Choroid plexus epithelial cell (primary cell): ENCODE measurements at places on chromosomes 3 and 15.

GRCh38 chr3:86830566-86830965, 160.4 kb downstream of the VGLL3 start:
- peak; percentile 73 for DNase-seq

DNA sequence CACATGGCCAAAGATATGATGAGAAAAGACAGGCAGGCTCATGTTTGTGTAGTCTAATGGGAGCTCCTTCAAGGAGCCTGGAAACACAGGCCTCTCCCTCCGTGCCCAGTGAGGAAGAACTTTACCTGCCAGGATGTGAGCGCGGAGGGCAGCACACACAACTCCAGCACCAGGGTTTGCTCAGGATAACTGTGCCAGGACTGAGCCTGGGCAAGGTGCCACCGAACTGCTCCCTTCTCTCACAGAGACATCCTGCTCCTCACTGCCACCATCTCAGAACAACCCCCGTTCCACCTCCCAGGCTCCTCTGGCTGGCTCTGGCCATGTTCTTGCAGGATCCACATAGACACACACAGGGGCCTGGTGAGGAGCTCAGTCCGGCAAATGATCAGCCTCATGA, 87.4 kb downstream of the NUP210 start:
- no peak for DNase-seq

GRCh38 chr15:83733206-83733605, 79.3 kb downstream of the ADAMTSL3 start:
- peak; percentile 96 for DNase-seq

DNA sequence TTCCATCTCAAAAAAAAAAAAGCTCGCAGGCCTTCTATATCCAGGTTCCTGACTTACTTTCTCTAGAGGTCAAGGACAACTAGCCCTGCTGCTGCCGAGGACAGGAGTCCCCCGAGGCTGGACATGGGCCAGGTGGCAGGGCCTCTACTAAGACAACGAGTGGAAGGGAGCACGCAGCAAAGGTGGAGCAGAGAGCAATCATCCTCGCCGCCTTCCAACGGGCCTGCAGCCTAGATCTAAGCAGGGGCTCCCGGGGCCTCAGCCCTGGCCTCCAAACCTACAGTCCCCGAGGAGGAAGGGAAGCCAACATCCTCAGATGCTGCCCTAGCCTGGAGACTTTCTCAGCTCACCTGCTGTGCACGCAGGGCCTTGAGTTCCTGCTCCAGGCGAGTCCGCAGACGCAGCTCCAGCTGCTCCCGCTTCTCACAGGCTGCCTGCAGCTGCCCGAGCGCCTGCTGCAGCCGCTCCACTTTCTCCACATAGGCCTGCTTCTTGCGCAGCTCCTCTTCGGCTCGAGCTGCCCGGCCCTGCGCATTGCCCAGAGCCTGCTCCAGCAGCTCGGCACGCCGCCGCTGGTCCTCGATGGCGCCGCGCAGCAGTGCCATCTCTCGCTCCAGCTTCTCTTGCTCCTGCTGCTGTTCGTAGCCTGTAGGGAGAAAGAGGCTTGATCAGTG, 12.9 kb downstream of the AMOTL2 start:
- no peak for DNase-seq

DNA sequence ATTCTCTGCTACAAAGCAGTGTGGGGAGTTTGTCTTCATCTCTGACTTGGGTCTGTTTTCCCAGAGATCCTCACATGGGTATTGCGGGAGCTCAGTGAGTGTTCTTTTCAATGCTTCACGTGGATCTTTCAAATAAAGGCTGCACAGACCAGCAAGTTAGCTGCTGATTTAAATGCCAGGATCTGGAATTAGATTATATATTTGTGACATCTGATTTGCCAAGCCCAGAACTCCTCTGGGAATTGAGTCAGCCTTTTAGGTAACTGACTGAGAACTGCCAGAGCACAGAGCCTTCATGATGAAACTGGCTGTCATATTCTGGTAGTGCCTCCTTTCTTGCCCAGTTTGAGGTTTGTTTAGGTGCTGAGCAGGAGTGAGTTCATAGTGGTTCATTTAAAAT, 14.7 kb downstream of the EDEM1 start:
- peak; percentile 52 for DNase-seq

DNA sequence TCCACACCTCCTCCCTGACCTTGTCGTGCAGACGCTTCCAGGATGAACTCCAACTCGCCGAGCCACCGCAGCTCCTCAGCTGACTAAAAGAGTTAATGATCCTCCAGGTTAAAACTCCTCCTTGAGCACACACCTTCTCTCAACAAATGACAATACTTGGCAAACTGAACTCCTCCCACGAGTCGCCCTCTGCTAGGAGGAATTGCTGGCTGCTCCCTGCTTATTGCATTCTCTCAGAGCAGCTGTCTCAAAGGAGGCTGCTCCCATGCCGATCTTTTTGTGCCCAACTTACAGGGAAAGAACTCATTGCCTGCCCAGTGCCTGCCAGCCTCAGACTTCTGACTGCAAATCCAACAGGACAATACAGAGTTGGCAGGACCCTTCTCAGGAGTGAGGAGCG, at the start of gene ATP13A4:
Gene ATP13A4, minus strand, starts transcription at position 85 of the 400 bp plus-strand sequence. CDS start 96 bp downstream, outside the sequence.
- DNase-seq, result no peak

- no peak for DNase-seq
Measured at GRCh38 chr15:90838139-90838538, 30.2 kb upstream of the FURIN start.

GRCh38 chr3:114874522-114874971, 272.5 kb downstream of the ZBTB20 start:
- no peak for DNase-seq

- DNase-seq, result no peak
Measured at GRCh38 chr3:194983620-194984019, 287.3 kb downstream of the XXYLT1 start.
